Karpas-422 (cell line): ENCODE measurements at places on chromosomes 6 and 20. TPM values are rescaled to one million over a fixed set of nuclear protein-coding genes. Genes with fewer than 3 reads are reported as not detected.

- DNase-seq, result peak; percentile 92
These were observed at the start of gene PM20D2 for GRCh38 chr6:89145956-89146717. Gene PM20D2 (plus strand): TSS chr6:89146055. CDS start chr6:89146145, 90 bp downstream.

GRCh38 chr6:141134723-141135122 lies 998.0 kb upstream of the GJE1 start:
- no peak for DNase-seq

- peak; percentile 73 for DNase-seq
These were observed 601.9 kb downstream of the HTR1B start for GRCh38 chr6:76861403-76861802.

- no peak for DNase-seq
These were observed 202.7 kb downstream of the ARHGAP18 start for GRCh38 chr6:129507059-129507807.

GRCh38 chr6:137802408-137803182 lies 64.5 kb upstream of the TNFAIP3 start:
- peak; percentile 28 for DNase-seq

Gene BPIFA1
- total RNA-seq, result not detected in 2 replicates

- peak; percentile 83 for DNase-seq
These were observed 115.4 kb downstream of the OPRM1 start for GRCh38 chr6:154154389-154154967.

Gene COL21A1
- total RNA-seq, result not detected in 2 replicates
